Smooth muscle cell of the brain vasculature (primary cell): ENCODE measurements at places on chromosomes 7 and 10.

GRCh38 chr10:125982260-125982948 is 86.0 kb downstream of the FANK1 start:
- peak; percentile 62 for DNase-seq

- peak; percentile 21 for DNase-seq
Measured at GRCh38 chr10:69004821-69005220, 16.2 kb downstream of the KIFBP start.

DNA sequence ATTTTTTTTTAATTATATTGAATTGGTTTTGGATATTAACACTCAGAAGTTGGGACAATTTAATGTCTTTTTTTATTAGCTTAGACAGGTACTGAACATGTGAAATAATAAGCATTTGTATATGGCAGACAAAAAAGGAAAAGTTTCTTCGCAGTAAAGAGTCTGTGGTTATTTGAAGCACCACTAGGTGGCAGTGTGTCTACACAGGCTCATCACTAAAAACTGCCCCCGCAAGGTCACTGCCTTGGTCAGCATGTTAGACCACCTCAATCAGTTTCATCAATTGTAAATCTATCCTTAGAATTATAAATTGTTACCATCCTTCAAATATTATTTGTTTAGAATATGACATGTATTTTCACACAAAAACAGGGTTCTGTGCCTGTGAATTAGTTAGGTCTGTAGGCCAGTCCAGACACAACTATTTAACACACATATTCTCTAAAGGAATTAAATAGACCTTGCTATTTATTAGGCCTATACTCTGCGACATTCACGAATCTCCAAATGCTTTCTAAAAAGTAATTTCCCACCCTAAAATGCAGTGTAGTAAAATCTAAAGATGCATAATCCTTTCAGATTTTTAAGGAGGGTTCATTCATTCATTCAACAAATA is 17.0 kb downstream of the PNLIPRP3 start:
- peak; percentile 4 for DNase-seq

DNA sequence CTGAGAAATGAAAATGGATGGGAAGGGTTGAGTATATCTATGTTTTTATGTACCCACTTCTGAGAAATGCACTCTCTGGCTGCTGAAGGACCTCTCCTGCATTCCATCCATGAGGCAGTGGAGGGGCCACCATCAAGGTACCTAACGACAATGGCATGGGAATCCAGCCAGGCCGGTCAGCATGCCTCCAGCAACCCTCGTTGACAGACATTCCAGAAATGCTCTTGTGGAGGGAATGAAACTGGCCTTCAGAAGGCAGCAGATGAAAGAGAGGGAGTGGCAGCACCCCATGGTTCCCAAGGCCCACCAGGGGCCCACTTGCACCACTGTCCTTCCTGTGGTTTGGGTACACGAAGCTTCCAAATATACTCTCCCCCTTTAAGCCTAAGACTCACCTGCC is 269.0 kb downstream of the ARHGAP12 start:
- no peak for DNase-seq

- DNase-seq, result no peak
Measured at GRCh38 chr10:69538461-69538860, 34.8 kb downstream of the NEUROG3 start.

GRCh38 chr7:45589915-45590678 is 15.9 kb downstream of the ADCY1 start:
- no peak for DNase-seq

- DNase-seq, result no peak
Measured at GRCh38 chr10:116255886-116256751, 16.9 kb downstream of the GFRA1 start.

DNA sequence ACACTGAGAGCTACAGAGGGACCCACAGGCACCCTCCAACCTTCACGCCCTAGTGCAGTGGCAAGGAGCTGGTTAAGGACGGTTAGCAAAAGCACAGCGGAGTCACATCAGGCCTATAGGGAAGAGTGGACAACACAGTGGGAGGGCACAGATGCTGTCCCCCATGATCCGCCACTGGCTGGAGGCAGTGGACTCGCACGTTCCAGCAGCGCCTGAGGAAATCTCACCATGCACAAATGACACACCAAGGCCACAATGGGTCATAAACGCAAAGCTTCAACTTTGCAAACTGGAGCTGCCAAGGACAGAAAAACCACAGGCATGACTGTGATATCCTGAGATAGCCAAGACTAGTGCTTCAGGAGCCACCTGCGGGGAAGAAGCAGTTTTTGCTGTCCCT is 58.8 kb downstream of the GRB10 start:
- DNase-seq, result no peak

- DNase-seq, result no peak
Measured at GRCh38 chr10:6270951-6271350, 68.2 kb downstream of the PFKFB3 start.

- no peak for DNase-seq
Measured at GRCh38 chr10:50219200-50219599, 32.1 kb downstream of the ASAH2 start.

DNA sequence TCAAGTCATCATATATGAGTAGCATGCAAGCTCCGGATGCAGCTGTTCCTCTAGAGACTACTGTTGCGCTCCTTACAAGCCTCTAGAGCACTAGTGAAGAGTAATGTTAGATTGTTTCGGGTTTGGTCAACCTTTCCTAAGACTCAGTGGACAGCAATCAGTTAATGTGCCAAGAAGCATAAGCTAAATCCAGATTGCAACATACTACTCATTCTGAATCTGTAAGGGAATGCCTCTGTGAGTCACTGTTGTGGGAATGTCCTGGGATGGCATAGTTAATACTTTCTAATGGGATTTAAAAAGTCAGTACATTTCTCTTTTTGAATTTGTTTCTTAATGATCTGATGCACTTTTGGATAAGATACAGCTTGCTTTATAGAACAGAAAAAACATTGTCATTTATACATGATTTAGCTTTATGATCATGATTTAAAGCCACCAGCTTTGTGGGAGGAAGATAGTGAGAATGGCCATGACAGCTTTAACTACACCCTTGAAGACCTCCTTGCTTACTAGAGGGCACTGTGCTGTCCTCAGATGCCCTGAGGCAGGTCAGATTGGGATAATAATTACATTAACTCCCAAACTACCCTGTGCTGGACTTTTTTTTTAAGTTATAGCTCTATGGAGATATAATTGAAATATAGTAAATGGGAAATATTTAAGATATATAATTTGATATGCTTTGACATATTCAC is 138.4 kb downstream of the SDK1 start:
- DNase-seq, result peak; percentile 68

DNA sequence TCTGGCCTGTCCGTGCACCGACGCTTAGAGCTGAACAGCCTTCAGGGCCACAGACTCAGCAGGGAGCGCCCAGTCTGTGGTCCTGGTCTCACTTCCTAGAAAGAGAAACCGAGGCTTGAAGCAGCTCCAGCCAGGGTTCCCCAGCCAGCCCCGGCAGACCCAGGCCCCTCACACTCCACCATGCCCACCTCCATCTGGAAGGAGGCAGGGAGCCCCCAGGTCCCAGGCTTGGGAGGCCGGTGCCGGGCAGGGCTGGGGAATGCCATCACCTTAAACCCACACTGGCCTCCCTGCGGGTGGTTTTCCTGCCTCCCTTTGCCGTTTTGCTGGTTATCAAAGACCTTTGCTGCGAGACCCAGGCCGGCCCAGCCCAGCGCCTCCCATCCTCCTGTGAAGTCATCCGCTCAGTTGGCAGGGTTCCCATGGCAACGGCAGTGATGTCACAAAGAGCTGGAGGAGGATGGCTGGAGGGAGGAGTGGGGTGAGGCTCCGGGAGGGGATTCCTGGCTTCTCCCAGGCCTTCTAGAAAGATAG is 24.0 kb downstream of the ELFN1 start:
- DNase-seq, result peak; percentile 12

- DNase-seq, result peak; percentile 33
Measured at GRCh38 chr7:134174795-134175261, 47.7 kb downstream of the LRGUK start.

- DNase-seq, result no peak
Measured at GRCh38 chr10:132347211-132347930, 15.4 kb downstream of the LRRC27 start.

DNA sequence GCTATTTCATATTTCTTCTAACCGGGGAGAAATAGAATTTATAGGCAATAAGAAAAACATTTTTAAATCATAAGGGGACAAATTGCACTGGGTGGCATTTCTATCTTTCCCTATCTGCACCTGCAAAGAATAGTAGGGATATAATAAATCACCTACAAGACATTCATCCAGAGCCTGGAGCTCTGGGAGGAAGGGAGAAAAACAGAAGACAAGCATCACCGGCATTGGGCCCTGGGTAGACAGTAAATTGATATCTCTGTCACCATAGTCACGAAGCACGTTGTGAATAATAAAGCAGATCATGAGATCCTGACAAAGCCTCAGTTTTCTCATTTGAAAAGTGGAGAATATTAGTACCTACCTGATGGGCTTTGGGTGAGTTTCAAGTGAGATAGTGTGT is 685.6 kb downstream of the XPNPEP1 start:
- no peak for DNase-seq

GRCh38 chr7:81267508-81267907 is 348.7 kb upstream of the SEMA3C start:
- no peak for DNase-seq

GRCh38 chr7:105046414-105046813 is 32.4 kb downstream of the KMT2E start:
- DNase-seq, result no peak

GRCh38 chr10:71735709-71736569 is 16.4 kb upstream of the C10orf105 start:
- no peak for DNase-seq

DNA sequence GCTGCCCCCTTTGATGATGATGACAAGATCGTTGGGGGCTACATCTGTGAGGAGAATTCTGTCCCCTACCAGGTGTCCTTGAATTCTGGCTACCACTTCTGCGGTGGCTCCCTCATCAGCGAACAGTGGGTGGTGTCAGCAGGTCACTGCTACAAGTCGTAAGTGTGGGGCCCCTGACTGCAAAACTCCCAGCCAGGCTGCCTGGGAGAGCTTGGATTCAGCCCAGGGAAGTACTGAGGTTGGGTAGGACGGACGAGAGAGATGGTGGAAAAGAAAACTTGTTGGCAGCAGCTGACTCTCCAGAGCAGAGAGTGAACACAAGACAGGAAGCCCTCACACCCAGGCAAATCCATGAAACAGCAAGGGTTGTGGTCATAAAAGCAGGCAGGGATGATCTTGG is 1.3 kb downstream of the PRSS2 start:
- no peak for DNase-seq

- no peak for DNase-seq
Measured at GRCh38 chr10:51377070-51377931, 303.0 kb downstream of the PRKG1 start.

- DNase-seq, result no peak
Measured at GRCh38 chr10:110048781-110049180, 41.0 kb downstream of the ADD3 start.

DNA sequence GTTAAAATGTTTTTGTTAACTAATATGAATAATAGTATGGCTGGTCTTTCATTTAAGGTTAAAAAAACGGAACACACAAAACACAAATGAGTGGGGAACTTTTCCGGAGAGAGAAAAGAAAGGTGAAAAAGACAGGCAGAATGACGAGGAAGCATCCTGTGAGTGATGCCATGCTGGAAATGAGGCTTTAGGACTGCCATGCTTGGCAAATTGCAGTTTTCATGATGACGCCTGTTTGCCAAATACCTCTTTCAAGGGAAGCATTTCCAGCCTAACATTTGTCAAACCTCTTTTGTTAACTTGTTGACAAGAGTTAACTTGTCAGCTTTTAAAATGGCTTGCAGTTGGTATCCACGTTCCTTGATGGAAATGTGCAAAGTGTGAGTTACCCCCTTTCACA is 127.5 kb downstream of the RSU1 start:
- no peak for DNase-seq

DNA sequence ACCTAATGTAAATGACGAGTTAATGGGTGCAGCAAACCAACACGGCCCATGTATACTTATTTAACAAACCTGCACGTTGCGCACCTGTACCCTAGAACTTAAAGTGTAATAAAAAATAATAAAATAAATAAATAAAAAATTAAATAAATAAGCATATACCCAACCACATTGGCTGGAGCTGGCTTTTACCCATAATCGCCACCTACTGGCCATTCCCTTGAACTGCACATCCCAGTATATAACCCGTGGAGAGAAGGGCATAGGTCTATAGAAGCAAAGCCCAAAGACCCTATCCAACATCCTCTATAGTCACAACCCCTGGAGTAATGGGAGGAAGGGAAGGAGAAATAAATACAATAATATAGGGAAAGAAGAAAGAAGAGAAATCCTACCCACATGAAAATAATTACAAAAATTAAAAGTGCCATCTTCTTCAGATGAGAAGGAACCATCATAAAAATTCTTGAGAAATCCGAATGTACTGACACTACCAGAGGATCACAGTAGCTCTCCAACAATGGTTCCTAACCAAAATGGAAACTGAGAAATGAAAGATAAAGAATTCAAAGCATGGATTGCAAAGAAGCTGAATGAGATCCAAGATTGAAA is 65.6 kb downstream of the TWIST1 start:
- DNase-seq, result no peak

- no peak for DNase-seq
Measured at GRCh38 chr7:40765639-40766038, 630.8 kb downstream of the SUGCT start.

GRCh38 chr7:85924062-85924461 is 719.6 kb upstream of the GRM3 start:
- no peak for DNase-seq

GRCh38 chr10:129163531-129163930 is 303.5 kb upstream of the MGMT start:
- no peak for DNase-seq

- no peak for DNase-seq
Measured at GRCh38 chr7:54336800-54337199, 205.4 kb upstream of the VSTM2A start.

- no peak for DNase-seq
Measured at GRCh38 chr7:148056406-148056805, 534.2 kb upstream of the C7orf33 start.

GRCh38 chr7:158924956-158925355 is 68.6 kb downstream of the DYNC2I1 start:
- DNase-seq, result no peak

GRCh38 chr7:148515728-148516695 is 74.6 kb upstream of the C7orf33 start:
- no peak for DNase-seq

GRCh38 chr10:8045726-8046494 is 8.6 kb upstream of the GATA3 start:
- DNase-seq, result no peak

- DNase-seq, result no peak
Measured at GRCh38 chr7:142815134-142815533, 39.7 kb upstream of the EPHB6 start.

DNA sequence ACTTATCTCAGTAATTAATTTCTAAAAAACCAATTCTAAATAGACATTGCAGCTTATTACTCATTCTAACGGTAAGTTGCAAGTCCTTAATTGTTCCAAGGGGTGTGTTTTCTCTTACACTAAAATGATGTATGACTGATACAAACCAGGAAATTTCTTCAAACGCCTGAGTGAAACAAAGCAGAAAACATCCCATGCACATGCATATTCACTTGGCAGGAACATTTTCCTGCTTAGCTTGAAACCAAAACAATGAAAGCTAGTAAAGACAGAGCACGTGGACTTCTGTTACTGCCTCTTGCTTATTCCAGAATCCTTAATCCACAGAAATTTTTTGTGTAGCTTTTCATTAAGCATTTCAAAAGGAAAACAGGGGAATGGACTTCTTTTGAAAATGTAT is 187.7 kb downstream of the MTERF1 start:
- no peak for DNase-seq

GRCh38 chr7:96670338-96671289 is 39.0 kb downstream of the SEM1 start:
- no peak for DNase-seq
